ENCODE measurements at places on chromosomes 13 and 19.

DNA sequence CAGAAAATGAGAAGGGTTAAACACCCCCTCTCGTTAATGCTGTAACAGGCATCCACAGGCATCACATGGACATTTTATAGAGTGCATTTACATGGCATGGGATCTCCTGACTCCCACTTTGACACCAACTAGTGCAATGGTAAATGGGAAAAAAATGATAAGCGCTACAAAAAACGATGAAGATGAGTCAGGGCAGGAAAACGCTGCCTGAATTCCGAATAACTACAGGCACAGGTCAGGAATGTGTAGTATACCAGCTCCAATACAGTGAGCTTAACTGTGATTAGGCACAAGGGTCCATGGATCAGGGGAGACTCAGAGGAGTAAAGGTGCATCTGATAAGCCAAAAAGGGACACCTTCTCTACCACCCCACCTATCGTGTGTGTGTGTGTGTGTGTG lies 223.6 kb downstream of the FOXO1 start:
- no peak for DNase-seq

DNA sequence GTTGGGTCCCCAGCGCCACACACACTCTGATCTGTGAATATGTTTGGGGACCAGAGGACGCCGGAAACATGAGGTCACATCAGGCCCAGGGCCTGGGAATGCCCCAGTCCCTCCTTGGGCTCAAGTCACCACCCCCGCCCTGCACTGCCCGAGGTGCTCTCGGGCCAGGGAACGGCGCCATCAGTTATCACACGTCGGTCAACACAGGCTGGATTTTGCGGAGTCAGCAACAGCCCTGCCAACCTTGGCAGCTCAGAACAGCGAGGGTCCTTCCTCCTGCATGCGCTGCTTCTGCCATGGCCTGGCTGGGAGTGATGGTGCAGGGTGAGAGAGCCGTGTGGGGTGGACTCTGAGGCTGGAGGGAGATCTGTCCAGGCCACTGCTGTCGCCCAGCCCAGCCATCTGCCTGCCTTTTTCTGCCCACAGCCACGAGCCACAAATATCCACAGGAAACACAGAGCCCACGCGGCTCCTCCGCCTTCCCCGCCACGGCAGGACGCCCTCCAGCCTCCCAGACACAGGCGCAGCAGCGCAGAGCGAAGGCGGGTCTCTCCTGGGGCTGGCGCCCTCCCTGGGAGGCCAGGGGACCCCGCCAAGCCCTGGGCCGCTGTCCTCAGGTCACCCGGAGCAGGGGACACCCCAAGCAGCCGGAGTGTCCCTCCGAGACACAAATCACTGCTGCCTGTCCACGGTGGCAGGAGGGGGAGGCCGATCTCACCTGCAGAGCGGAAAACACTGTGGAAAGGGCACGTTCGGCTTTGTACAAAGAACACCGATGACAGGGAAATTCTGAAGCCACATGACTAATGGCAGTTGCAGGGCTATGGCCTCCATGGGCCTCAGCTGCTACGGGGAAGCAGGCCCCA lies 31.6 kb upstream of the CACTIN start:
- no peak for DNase-seq

DNA sequence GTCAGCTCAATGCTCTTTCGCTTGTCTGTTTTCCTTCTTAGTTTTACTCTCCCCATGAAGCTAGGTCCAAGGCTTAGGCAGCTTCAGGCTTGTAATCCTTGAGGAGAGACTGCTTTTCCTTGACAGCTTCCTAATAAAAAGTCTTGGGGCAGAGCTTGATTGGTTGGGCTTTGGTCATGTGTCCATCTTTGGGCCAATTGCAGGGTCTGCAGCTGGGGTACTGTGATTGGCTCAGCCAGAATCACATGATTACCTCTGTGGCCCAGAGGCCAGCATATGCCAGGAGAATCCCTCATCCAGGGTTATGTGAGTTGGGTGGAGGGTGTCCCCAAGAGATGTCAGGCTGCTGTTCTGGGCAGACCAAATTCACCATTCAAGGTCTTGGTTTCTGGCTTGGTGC lies 8.1 kb downstream of the KLK1 start:
- DNase-seq, result no peak

- DNase-seq, result no peak
Measured at GRCh38 chr13:109131698-109132257, 502.4 kb downstream of the MYO16 start.

DNA sequence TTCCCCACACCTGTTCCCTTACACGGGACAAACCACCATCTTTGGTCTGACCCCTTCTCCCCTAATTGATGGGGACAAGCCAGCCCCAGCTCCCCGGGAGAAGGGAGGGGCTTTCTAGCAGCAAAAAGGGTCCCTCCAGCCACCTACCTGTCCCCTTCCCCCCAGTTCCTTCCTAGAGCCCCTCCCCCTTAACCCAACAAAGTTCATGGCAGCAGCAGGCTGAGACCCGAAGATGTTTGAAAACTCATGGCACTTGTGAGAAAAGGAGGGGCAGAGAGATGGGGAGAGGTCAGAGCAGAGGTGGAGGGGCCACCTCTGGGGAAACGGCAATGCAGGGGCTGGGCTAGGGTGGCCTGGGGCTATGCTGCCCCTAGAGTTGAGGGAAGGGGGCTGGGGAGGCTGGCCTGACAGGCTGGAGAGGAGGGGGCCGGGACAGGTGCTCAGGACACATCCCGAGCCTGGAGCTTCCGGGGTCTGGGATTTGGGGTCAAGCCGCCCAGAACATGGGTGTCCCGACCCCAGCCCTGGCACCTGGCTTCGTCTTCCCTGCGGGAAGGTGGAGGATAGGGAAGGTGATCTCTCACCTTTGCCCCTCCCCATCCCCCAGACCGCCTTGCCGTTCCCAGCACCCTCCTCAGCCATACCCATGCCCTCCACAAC lies 12.5 kb upstream of the ASF1B start:
- DNase-seq, result peak; percentile 28

- DNase-seq, result no peak
Measured at GRCh38 chr13:70964124-70964523, 855.9 kb upstream of the KLHL1 start.

GRCh38 chr19:46449228-46449627 lies 20.5 kb upstream of the PNMA8C start:
- no peak for DNase-seq

DNA sequence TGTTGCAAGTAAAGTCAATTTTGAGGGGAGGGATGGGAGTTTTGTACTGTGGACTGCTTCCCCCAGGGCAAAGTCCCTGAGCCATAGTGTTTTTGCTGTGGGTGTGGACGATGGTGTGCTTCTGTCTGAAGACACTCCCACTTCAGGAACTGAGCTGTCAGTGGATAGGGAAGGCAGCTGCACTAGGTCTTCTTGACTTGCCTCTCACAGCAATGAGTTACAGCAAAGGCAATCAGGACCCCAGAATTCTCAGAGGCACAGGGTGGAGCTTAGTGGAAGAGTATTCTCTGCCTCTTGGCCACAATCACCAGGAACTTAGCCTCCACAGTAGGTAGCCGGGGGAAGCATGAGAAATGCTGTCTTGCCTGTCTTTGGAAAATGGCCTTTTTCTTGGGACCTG lies 1416.6 kb upstream of the MIR17HG start:
- no peak for DNase-seq

DNA sequence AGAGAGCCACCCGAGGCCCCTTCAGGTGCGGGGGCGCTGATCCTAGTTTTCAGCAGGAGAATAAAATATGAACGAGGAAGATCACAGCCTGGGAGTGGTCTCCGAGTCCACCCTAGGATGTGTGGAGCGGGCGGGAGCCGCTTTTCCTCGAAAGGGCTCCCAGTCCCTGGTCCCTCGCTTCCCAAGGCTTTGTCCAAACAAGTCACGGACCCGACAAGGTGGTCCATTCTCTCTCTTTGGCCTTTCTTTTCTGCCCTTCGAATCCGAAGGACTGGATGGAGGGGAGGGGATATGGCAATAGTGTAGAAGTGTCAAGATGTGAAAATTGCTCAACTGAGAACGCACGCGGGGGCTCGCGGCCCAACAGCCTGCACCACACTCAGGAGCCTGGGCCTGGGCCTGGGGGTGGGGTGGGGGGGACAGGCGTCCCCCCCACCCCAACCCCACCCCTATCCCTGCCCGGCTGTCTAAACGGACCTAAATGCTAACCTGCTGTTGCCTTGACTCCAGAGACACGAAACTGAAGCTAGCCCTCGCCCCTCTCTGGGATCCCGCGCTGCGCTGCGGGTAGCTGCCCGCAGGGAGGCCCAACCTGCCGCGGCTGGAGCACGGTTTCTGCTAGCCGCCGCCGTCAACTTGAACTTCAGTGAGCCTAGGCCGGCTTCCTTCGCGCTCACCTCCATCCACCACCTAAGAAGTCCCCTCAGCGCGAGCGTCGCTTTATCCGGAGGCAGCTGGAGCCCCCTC lies 7.1 kb downstream of the ZIC2 start:
- DNase-seq, result no peak
